ENCODE measurements at places on chromosomes 4 and X.

DNA sequence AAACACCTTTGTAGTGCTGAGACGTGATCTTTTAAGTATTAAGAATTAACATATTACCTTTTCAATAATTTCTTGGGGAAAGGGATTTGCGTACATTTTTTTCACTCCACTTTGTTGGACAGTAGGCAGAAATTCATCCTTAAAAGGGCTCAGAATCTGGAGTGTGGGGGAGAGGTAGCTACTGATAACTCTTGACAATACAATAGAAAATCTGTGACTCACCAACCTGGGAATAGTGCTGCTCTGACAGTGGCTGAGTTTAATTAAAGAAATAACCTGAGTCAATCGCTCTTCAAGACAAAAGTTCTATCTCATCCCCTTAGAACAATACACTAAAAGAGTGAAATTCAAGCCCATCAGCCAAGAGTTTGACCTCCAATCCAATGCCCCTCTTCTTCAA lies 60.2 kb downstream of the SLC9A7 start:
- DNase-seq = no peak

DNA sequence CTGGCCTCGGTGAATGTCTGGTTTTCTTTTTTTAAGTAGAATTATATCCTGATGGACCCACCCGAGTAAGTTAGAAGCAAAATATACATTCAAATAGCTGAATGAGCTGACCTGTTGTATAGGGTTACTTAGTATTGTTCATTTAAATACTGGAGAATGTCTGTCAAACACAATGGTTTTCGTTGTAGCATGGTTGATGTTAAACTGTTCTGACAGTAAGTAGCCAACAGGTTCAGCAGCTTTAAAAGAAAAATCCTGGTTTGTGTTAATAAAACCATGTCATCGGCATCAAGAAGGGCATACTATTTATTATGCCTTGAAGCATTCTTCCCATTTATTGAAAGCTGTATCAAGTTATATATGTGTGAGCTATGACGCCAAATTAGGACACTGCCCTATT lies 149.6 kb downstream of the ANAPC10 start:
- DNase-seq = no peak

- DNase-seq = no peak
These were observed 300.8 kb downstream of the ZNF674 start for GRCh38 chrX:46244451-46244850.

- DNase-seq = no peak
These were observed 430.7 kb downstream of the IDS start for GRCh38 chrX:149074398-149074797.

GRCh38 chrX:122565952-122566351 lies 618.1 kb upstream of the GRIA3 start:
- DNase-seq = no peak

GRCh38 chrX:101108284-101108683 lies 10.3 kb downstream of the CENPI start:
- DNase-seq = no peak

- no peak for DNase-seq
These were observed 21.2 kb downstream of the USP53 start for GRCh38 chr4:119233750-119234149.

DNA sequence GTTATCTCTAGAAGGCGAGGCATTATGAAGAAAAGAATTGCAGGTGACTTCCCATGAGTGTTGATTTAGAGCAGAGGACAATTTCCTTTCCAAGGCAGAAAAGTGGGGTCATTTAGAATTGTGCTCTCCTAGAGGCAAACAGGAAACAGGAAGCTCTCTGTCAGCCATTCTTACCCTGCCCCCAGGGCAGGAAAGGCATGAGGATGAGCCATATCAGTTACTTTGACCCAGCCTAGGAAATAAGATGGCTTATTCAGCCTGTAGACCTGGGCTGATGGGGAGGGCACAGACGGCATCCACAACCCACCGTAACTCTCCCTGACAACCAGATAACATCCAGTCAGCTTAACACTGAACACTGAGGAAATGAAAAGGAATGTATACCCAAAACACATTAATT lies 88.8 kb upstream of the KDR start:
- no peak for DNase-seq

GRCh38 chr4:44988011-44988410 lies 261.7 kb upstream of the GNPDA2 start:
- no peak for DNase-seq

- no peak for DNase-seq
These were observed 36.7 kb downstream of the SMPX start for GRCh38 chrX:21721195-21721594.

- DNase-seq = no peak
These were observed 23.3 kb downstream of the RNF150 start for GRCh38 chr4:141109983-141110382.

DNA sequence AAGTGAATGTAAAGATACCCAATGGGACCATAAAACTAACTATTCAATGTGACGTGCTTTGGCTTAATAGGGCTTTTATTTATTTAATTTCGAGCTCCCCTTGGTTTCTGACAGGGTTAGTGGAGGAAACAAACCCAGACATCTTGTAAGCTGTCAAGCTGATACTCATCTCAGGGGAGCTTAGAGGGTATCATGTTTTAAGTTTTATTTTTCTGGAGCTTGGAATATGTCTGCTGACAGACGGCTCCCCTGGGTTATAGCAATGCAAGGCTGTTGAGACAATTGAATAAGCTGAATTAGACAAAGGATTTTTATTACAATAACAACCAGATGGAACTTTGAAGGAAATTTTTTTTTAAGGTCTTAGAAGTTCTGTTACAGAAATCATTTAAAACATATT lies 456.5 kb downstream of the IL1RAPL1 start:
- DNase-seq = no peak

Measured in central memory CD8-positive, alpha-beta T cell (primary cell).